Globus pallidus (tissue), 1 donor: ENCODE measurements at places on chromosomes 7 and 10.

DNA sequence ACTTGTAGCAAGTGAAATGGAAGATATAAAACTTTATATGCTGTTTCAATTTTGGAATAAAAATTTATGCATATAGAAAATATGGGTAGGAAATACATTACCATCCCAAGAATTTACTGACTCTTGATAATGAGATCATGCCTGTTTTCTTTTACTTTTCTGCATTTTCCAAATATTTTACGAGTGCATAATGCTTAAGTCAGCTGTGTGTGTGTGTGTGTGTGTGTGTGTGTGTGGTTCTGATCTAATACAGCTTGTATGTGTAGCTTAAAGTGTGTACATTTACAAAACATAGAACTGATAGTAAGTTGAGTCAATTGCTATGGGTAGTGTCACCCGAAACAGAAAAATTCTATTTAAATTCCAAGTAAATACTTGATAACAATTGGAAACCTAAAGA, 315.9 kb upstream of the LRRN3 start:
- DNase-seq: no peak

- no peak for DNase-seq
Observed at GRCh38 chr10:8674230-8674629, 619.7 kb downstream of the GATA3 start.

- no peak for DNase-seq
Observed at GRCh38 chr7:64775289-64775688, 18.9 kb upstream of the ZNF138 start.

DNA sequence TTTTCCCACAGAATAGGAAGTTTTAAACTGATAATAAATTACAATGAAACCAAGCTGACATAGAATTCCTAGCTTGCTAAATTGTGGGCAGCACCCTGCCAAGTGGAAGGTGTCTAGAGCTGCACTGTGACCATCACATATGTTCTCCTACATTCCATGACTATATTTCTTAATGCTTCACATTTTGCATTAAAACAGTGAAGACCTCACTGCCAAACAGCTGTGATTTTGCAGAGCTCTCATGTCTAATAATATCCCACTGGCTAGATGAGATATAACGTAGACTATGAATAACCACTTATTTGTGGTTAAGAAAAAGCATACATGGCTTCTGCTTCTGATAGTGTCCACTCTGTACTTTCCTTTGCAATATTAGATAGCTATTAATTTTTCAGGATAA, 228.3 kb upstream of the TEX47 start:
- DNase-seq: no peak

- peak; percentile 92 for DNase-seq
Observed at GRCh38 chr7:74379938-74380337, 73.8 kb upstream of the GTF2IRD1 start.

DNA sequence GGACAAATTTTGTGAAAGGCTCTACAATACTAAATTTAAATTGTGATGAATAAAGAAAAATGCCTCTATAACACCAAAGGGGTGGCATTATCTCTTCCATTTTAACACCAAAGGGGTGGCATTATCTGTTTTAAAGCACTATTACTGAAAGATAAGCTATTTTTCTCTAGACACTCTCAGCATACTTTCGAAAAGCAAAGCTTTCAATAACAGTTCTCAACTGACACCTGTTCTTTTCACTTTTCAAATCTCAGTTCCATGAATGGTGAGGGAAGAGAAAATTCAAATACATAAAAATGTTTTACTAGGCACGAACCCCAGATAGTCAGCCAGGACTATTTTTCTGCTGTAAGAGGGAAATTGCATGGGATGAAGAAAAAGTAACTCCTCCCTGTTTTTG, 103.8 kb downstream of the CPEB3 start:
- DNase-seq: no peak

DNA sequence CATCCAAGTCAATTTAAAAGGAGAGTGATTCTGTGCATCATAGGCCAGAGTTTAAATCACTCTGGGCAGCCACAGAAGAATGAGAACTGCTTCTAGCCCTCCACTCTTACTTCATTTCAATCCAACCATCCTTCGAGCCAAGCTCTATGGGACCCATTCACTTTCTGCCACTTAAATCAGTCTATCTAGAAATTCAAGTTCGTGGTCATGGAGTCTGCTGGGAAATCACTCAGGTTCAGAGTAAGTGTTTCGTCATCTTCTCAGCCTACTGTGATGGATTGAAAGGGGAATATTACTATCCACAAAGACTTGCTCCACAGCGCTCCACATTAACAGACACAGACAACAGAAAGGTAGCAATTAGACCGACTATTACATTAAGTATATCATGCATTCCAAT, 4.6 kb downstream of the DCLRE1C start:
- DNase-seq: no peak

DNA sequence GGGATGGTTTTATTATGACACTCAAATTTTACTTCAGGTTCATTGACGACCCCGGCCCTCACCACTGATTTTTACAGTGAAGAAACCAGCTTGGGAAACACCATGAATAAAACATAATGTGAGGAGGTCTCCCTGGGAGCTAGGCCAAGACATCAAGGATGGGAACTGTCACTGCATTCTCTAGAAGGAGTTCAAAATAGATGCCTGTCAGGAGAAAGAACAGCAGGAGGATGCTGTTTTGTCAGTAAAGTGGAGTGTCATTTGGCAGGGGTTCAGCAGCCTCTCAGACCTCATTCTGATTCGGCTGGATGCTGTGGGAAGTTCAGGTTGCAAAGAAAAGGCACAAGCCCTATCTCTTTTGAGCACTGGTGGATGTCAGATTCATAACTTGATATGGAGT, 360.3 kb upstream of the C7orf33 start:
- no peak for DNase-seq

- DNase-seq: no peak
Observed at GRCh38 chr7:22811746-22812280, 10.8 kb downstream of the TOMM7 start.

GRCh38 chr7:132703742-132704141, 127.5 kb upstream of the PLXNA4 start:
- no peak for DNase-seq

GRCh38 chr7:40348126-40348728, 213.4 kb downstream of the SUGCT start:
- DNase-seq: no peak

DNA sequence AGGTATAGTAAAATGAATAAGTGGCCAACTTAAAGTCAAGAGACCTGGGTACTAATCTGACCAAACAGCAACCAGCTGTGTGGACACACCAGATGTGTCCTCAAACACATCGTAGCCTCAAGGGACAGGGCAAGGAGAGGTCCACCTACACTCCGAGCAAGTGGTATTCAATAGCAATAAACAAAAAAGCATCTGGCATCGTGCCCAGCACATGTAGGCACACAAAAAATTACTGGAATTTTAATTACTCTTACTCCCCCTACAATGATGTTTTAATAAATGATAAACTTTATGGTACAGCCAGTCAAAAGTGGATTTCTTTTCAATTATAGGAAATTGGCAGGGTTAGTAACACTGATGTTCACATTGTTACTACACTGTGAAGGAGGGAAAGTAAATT, 3.5 kb upstream of the RGS10 start:
- no peak for DNase-seq

DNA sequence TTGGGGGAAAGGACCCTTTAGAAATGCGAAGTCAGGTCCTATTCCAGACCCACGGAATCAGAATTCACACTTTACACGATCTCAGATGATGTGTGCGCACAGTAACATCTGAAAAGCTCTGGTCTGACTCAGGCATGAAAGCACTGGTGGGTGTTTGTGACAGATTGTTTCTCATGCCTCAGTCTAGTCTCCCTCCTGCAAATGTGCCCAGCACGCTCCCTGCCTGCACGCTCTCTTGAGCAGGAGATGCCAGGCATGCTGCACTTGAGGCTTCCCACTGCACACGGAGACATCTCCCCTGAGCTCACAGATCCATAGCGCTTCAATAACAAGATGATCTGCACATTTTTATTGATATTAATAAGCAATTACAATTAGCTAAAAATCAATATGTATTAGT, 23.6 kb upstream of the ZNF37A start:
- DNase-seq: no peak

- DNase-seq: no peak
Observed at GRCh38 chr10:42707234-42707633, 68.9 kb upstream of the ZNF33B start.

DNA sequence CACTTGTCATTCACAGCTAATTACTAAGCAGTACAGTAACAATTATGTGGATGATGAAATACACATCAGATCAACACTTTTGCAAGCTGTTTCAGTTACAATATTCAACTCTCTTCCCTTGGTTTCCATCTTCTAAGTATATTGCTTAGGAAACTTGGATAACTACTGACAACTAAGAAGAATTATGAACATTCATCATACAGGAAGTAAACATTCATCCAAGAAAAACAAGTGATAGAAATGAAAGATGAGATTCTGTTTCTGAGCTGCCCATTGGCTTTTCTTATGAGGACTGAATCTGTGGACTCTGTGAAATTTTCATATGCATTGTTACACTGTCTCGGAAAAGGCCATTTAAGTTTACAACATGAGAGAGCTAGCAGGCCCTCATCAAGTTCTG, 240.2 kb downstream of the PRKG1 start:
- DNase-seq: no peak
